ENCODE measurements at places on chromosomes 6 and 20.

GRCh38 chr6:159307246-159307790, 138.1 kb downstream of the FNDC1 start:
- DNase-seq = no peak

- no peak for DNase-seq
Measured at GRCh38 chr6:39887692-39888450, 46.4 kb downstream of the MOCS1 start.

- DNase-seq = no peak
Measured at GRCh38 chr6:35713006-35713767, 23.6 kb upstream of the ARMC12 start.

GRCh38 chr6:125806813-125807212, 16.1 kb downstream of the NCOA7 start:
- no peak for DNase-seq

DNA sequence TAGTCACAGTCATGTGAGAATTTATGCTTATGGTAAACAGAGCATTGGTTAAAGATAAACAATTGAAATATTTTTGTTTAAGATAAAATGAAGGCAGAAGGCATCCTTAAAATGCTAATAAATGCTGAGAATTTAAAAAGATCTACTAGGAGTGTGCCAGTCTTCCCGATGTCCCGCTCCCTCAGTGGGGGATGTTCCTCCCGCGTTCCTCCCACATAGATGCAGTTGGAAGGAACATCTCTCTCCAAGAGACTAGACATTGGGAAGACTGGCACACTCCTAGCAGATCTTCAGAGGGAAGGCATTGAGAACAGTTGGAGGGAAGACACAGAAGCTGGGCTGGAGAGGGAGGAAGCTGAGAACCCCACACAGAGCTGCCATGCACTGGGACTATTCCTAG, 203.3 kb downstream of the EDN1 start:
- DNase-seq = no peak

- DNase-seq = peak; percentile 37
Measured at GRCh38 chr6:28225056-28225834, at the start of gene ZSCAN9. TSS of gene ZSCAN9 (plus strand) at chr6:28225275. CDS start at chr6:28227085, 1,810 bp downstream.

DNA sequence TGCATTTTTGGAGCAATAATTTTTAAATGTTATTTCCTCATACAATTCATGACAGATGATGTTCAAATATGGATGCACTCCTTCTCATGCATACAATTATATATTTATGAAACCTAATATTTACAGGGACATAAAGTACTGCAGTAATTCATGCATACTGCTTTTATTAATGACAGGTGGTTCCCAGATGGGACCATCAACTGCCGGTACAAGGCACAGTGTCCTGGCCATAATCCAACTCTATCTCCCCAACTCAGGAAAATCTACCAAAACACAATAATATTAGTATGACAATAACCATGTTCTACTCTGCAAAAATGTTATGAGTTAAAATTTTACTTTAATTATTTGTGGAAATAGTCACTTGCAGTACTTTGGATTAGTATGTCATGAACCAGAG, 77.8 kb downstream of the VIP start:
- DNase-seq = no peak

- no peak for DNase-seq
Measured at GRCh38 chr6:125102891-125103290, 50.7 kb upstream of the TPD52L1 start.

GRCh38 chr20:32191422-32191821, 16.1 kb downstream of the PLAGL2 start:
- DNase-seq = no peak

DNA sequence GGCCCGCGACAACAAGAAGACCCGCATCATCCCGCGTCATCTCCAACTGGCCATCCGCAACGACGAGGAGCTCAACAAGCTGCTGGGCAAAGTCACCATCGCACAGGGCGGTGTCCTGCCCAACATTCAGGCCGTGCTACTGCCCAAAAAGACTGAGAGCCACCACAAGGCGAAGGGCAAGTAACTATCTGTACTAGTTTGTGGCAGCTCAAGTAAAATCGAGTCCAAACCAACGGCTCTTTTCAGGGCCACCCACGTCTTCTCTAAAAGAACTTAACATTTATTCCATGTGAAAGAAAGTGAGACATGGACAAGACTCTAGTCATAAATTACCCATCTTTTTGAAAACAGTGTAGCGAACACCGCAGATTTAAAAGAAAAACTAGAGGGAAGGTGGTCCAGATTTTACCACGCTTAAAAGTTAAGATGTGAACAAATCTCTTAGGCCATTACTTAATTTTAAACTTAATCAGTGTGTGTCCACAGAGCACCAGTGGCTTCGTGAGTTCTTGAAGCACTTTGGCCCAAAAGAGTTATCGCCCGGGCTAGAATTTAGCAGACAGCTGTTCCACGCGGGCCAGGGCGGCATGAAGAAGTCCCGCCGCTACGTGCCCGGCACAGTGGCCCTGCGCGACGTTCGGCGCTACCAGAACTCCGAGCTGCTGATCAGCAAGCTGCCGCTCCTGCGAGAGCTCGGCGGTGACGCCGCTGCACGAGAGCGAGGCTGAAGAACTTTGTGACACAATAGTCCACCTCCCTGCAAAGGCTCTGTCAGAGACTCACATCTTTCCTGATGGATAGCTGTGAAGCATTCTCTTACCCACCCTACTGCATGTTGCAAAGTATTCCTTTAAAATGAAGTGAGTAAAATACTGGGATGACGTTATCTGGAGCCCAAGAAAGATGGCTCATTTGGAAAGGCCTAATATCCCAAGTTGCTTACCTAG, 113.9 kb upstream of the PRSS16 start:
- DNase-seq = peak; percentile 73

- DNase-seq = peak; percentile 59
Measured at GRCh38 chr20:46307139-46307998, 929 bp downstream of the CDH22 start.

DNA sequence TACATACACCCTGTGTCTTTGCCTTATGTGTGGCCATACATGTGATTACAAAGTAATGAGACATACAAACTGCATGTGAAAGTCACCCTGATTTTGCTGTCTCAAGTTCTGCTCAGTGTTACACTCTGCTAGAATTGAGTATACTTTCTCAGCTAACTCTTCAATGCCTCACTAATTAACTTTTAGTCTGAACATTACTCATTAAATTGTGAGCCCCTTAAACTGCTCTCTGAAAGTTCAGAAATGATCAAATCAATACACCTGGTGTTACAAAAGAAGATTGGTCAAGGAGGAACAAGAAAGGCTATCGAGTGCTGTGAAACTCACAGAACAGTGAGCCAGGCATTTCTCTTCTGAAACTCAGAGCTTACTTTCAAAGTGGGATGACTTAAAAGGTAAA, 71.3 kb downstream of the MKKS start:
- DNase-seq = no peak

GRCh38 chr20:33082546-33082945, 3.1 kb downstream of the BPIFB4 start:
- DNase-seq = no peak

DNA sequence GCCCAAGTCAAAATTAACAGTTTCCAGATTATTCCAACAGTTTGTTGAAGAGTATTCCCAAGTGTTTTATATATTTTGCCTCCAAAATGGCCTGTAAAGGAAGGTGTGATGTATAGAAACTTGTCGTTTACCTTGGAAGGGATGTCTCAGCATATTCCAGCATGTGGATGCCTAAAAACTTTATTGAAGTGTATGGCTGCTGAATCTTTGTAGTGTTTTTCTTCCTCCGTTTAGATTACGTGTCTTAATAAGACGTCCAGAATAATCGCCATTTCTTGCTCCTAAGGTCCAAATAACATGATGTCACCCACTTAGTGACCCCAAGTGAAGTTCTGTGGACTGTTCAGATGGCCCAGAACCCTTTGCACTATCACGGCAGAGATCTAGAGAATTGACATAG, 18.0 kb upstream of the SF3B5 start:
- DNase-seq = no peak

DNA sequence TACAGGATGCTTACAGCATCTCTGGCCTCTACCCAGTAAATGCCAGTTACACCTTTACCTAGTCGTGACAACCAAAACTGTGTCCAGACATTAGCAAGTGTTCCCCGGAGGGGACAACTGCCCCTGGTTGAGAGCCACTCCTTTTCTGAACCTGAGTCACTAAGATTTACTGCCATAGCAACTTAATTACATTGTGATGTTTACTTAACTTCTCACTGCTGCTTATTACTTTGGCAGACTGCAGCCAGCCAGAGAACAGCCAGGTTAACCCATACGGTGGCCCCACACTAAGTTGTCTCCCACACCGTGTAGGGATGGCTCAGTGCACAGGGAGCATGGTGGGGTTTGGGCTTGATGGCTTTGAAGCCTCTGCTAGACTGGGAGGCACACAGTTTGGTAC, 204.7 kb upstream of the SULF2 start:
- no peak for DNase-seq

GRCh38 chr20:23042270-23042669, 7.2 kb downstream of the SSTR4 start:
- DNase-seq = no peak

DNA sequence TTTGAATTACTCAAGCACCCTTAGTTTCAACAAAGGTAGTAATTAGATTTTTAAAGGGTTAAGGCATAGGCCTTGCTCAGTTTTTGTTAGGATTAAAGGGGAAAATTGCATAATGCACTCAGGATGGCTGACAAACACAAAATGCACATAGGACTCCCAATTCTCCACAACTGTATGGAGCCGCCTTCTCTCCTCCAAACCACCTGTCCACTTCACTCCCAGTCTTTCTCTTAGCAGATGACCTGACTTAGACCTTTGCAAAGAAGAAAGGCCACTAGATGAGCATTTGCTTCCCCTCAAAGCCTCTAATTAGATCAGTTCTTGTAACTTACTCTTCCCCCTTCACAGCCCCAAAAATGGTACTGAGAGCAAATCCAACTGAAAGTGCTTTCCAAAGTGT, 20.1 kb downstream of the NSFL1C start:
- no peak for DNase-seq

- no peak for DNase-seq
Measured at GRCh38 chr6:29992807-29993206, 50.5 kb downstream of the HLA-A start.

Data from stimulated activated CD8-positive, alpha-beta memory T cell treated with anti-CD3 and anti-CD28 coated beads, Interleukin-15, amount 100 ng/mL, for 48 hours (primary cell).